ENCODE measurements at places on chromosomes 3 and 15. TPM values are rescaled to one million over a fixed set of nuclear protein-coding genes. Genes with fewer than 3 reads are reported as not detected.

Gene CLDN18
- not detected for total RNA-seq

Gene COL8A1
- 19.1 TPM for total RNA-seq

Gene LARP6
- 62.8 TPM for total RNA-seq

Gene NR1I2
- total RNA-seq = not detected

Gene ZNF620
- total RNA-seq = 0.10 TPM

Gene THRB
- total RNA-seq = not detected

Gene CLN6
- 29.5 TPM for total RNA-seq

Gene APBA2
- 20.0 TPM for total RNA-seq

Gene EFCC1
- total RNA-seq = not detected

Gene SKOR1
- not detected for total RNA-seq

Gene TRPM1
- total RNA-seq = not detected

Gene GCHFR
- total RNA-seq = 4.4 TPM

Gene SOX2
- total RNA-seq = not detected

Gene ACKR2
- not detected for total RNA-seq

All from MG63 (cell line).